ENCODE measurements at places on chromosomes 5 and 9. TPM values are rescaled to one million over a fixed set of nuclear protein-coding genes. Genes with fewer than 3 reads are reported as not detected.

IFNE gene
- polyA plus RNA-seq = 1.9 TPM

TTF1 gene
- 11.8 TPM for polyA plus RNA-seq

PALM2AKAP2 gene
- 2.0 TPM for polyA plus RNA-seq

ORM2 gene
- polyA plus RNA-seq = not detected

NEUROG1 gene
- polyA plus RNA-seq = not detected

LRRC19 gene
- 121 TPM for polyA plus RNA-seq

RANBP3L gene
- not detected for polyA plus RNA-seq

GZMA gene
- 8.6 TPM for polyA plus RNA-seq

- no peak overlapping the region for H3K4me3 ChIP-seq
- H3K27me3 ChIP-seq = no peaks in the 10 kb centered on the region
- DNase-seq = no peak
- no peaks in the 10 kb centered on the region for H3K36me3 ChIP-seq
Observed at GRCh38 chr9:79164406-79164805, 407.4 kb upstream of the TLE4 start.

DNA sequence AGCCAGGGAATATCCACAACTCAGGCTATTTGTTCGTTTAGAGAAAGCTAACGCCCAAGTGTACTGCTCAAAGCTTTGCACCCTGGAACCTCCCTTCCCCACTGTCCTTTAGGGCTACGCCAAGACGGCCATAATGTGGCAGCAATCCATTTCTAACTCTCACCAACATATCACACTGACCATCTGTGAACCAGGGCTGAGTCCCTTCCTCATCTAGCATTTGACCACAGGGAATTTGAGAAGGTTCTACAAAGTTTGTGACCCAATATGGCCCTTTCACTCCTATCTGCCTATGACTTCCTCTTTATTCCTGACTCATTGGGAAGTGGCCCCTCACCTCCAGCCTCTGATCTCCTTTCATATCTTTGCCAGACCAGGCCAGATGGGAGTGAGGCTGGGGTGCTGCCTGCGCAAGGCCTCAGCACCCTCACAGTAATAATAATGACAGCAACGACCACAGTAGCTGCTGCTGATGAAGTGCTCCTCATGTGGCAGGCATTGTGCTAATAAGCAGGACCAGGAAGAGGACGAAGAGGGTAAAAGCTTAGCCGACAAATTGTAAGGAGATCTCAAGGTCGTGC, 9.3 kb upstream of the ARAP3 start:
- H3K27me3 ChIP-seq = no peaks in the 10 kb centered on the region
- H3K4me1 ChIP-seq = no peaks in the 10 kb centered on the region
- H3K27ac ChIP-seq = no peak overlapping the region
- no peaks in the 10 kb centered on the region for H3K36me3 ChIP-seq

DNA sequence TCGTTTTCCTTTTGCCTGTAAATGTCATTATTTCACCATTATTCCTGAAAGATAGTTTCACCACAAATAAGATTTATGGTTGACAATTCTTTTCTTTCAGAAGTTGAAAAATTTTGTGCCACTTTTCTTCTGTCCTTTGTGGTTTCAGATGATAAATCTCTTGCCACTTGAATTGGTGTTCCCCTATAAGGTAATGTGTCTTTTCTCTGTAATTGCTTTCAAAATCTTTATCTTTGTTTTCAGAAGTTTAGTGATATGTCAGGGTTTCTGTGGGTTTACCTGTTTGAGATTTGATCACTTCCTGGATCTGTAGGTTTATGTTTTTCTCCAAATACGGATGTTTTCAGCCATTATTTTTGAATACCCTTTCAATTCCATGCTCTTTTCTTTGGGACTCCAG, 14.6 kb downstream of the RASA1 start:
- H3K4me1 ChIP-seq = no peaks in the 10 kb centered on the region
- peaks cover 8% of the 10 kb centered on the region for H3K36me3 ChIP-seq
- no peak overlapping the region for H3K27ac ChIP-seq
- no peak overlapping the region for H3K4me3 ChIP-seq
- no peaks in the 10 kb centered on the region for H3K27me3 ChIP-seq

DNA sequence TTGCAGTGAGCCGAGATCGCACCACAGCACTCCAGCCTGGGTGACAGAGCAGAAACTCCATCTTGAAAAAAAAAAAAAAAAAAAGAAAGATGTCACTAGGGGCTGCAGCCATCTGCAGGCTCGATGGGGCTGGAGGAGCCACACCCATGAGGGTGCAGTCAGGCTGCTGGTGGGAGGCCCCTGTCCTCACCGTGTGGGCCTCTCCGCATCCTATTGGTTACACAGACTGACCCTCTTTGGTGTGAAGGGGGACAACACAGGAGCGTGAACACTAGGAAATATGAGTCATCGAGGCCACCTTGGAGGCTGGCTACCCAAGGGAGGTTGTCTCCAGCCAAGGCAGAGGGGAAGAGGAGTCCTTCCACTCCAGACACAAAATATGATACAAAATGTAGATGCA, 14.0 kb upstream of the FAM193B start:
- H3K27ac ChIP-seq = no peak overlapping the region
- no peaks in the 10 kb centered on the region for H3K36me3 ChIP-seq
- no peaks in the 10 kb centered on the region for H3K4me1 ChIP-seq
- H3K4me3 ChIP-seq = no peak overlapping the region
- no peaks in the 10 kb centered on the region for H3K27me3 ChIP-seq
- DNase-seq = no peak

DNA sequence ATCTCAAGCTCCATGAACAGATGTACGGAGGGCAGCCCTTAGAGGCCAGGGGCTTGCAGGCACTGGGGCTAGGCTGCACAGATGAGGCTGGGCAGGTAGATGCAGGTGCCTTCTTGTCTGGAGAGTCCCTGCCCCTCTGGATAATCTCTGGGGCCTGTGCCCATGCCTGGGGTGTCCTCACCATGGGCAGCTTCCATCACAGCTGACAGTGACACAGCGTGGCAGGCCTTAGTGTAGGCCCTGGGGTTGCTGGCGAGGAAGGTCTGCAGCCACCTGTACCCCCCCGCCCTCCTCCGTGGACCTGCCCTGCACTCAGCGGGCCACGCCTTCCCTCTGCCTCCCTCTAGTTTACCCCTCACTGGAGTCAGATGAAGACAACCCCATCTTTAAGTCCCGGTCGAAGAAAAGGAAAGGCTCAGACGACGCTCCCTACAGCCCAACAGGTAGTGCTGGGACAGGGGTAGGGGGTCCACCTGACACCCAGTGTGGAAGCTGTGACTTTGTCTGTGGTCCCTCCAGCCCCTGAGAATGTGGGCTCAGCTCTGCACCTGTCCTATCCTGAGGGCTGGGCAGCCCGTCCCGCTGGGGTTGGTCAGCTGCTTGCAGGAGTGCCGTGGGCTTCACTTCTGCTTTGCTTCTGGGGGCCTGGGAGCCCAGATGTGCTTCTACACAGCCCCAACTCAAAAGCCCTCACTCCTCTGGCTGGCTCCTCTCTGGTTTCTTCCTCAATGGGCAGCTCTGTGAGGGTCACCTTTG, 98.4 kb downstream of the PHF2 start:
- no peak overlapping the region for H3K27ac ChIP-seq
- no peak overlapping the region for H3K4me3 ChIP-seq
- H3K27me3 ChIP-seq = no peaks in the 10 kb centered on the region
- peaks cover 68% of the 10 kb centered on the region for H3K36me3 ChIP-seq

- peaks cover 33% of the 10 kb centered on the region for H3K4me1 ChIP-seq
- no peaks in the 10 kb centered on the region for H3K27me3 ChIP-seq
- H3K36me3 ChIP-seq = peaks cover 63% of the 10 kb centered on the region
Observed at GRCh38 chr5:132386644-132387286, 17.3 kb downstream of the SLC22A5 start.

DNA sequence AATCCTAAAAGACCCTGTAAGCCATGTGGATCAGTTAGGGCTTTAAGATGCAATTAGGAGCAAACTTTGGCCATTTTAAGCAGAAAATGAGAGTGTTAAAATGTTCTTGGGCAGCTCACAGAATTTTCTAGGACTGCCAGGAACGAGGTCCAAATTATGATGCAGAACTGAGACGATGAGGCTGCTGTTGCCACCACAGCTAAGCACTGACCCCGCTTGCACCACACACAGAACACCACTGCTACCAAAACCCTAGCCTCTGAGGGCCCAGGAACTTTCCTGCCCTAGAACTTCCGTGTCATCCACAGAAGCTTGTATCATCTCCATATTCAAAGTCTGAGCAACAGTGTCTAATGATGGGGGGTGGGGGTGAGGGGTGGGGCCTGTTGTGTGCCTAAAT, 41.0 kb upstream of the PCSK1 start:
- no peak overlapping the region for H3K4me3 ChIP-seq
- DNase-seq = no peak
- no peak overlapping the region for H3K27ac ChIP-seq
- no peaks in the 10 kb centered on the region for H3K27me3 ChIP-seq

DNA sequence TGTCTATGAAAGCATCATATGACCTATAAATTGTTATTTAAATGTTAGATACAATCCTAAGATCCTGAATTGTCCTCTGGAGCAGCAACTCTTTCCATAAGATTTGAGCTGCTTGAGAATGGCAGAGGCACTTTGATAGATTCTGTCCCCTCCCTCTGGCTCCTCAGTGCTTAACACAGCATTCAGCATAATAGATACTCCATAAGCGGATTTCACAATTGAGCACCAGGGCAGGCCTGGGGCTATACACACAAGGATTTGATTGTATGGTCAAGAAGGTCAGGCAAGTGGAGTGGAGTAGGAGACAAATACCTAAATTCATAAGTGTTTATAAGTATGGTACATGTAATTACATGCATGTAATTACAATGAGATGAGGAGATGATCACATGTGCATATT, 96.3 kb downstream of the FOXD1 start:
- no peaks in the 10 kb centered on the region for H3K4me1 ChIP-seq
- H3K36me3 ChIP-seq = no peaks in the 10 kb centered on the region
- DNase-seq = no peak
- peaks cover 8% of the 10 kb centered on the region for H3K27me3 ChIP-seq
- no peak overlapping the region for H3K27ac ChIP-seq
- no peak overlapping the region for H3K4me3 ChIP-seq

DNA sequence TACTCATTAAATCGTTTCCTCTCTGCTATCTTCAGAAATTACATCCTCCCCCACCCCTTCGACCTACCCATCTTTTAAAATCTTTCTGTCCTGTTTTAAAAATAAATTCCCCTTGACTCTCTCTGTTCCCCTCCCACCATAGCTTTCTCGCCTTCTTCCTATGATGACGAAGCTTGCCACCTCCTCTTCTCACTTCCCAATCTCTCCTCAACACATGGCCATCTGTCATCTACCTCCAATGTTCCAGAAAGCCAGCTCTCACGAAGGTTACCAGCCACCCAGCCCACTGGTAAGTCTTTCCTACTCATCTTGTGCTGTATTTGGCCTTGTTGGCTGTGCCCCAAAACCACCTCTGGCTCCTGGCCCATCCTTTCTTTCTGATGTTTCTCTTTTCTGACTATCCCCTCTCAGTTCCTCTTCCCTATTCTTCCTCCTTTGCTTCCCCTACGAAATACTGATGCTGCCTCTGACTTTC, 346.3 kb downstream of the ENC1 start:
- H3K27ac ChIP-seq = no peak overlapping the region
- no peaks in the 10 kb centered on the region for H3K36me3 ChIP-seq
- no peaks in the 10 kb centered on the region for H3K27me3 ChIP-seq
- no peaks in the 10 kb centered on the region for H3K4me1 ChIP-seq
- DNase-seq = no peak
- H3K4me3 ChIP-seq = no peak overlapping the region

DNA sequence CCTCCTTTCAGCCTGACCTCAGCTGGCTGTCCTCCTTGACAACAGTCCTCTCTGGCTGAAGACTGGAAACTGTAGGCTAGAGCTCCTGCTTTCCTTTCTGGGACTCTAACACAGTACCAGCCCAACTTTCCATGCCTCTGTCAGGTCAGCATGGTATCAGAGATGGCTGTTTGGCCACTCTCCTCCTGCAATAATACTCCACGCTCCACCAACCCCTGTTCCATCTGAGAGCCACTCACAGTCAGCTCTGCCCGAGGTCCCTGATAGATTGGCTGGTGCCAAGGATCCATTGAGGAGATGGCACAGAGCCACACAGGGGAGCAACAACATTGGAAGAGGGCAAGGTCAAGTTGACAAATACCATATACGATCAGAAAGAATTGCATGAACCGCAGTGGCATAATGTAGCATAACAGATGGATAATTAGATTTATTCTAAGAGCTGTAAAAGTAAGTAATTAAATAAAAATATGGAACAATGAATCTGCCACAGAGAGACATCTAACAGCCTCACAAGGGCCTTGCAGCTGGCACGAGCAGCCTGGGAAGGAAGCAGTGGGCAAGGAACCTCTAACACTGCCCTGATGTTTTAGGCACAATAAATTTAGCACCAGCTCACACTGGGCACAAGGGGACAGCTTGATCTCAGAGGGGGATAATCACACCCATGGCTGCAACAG, 94.3 kb upstream of the LRRTM2 start:
- H3K4me3 ChIP-seq = no peak overlapping the region
- no peak for DNase-seq
- no peaks in the 10 kb centered on the region for H3K27me3 ChIP-seq
- no peaks in the 10 kb centered on the region for H3K36me3 ChIP-seq

- no peak for DNase-seq
- H3K27ac ChIP-seq = no peak overlapping the region
- no peak overlapping the region for H3K4me3 ChIP-seq
- no peaks in the 10 kb centered on the region for H3K4me1 ChIP-seq
- H3K36me3 ChIP-seq = no peaks in the 10 kb centered on the region
- no peaks in the 10 kb centered on the region for H3K27me3 ChIP-seq
Observed at GRCh38 chr5:56294354-56294753, 61.2 kb upstream of the ANKRD55 start.

DNA sequence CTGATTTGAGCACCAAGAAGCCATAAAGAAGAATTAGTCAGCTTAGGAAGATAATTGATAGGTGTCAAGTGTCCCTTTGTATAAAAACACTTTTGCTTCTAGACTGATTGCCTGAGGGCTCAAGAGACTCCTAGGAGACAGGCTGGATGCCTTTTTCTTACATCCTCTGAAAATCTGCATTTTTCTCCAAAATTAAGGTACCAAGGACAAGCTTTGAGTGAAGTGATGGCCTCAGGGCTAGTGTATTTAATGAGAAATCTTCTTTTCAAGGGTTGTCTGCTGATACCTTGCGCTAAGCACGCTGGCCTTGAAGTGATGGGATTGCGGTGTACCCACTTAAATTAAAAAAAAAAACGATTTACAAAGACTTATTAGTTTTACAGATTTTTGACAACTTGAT, 304.0 kb downstream of the TLR4 start:
- no peak overlapping the region for H3K4me3 ChIP-seq
- no peak for DNase-seq
- no peak overlapping the region for H3K27ac ChIP-seq

GRCh38 chr9:24900179-24900578, 354.5 kb upstream of the IZUMO3 start:
- no peak overlapping the region for H3K4me3 ChIP-seq
- H3K4me1 ChIP-seq = no peaks in the 10 kb centered on the region
- DNase-seq = no peak

DNA sequence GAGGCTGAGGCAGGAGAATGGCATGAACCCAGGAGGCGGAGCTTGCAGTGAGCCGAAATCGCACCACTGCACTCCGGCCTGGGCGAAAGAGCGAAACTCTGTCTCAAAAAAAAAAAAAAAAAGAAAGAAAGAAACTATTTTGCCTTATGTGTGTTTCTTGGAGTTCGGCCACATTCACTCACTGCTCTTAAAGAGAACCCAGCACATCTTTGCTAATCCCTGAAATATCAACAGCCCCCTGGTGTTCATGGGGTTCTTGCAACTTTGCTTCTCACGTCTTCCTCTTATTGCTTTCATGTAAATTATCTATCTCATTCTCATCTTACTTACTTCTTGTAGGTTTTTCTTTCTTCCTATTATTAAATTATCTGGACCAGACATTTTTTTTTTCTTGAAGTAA, 126.3 kb upstream of the ASTN2 start:
- H3K27me3 ChIP-seq = no peaks in the 10 kb centered on the region
- no peaks in the 10 kb centered on the region for H3K4me1 ChIP-seq
- no peaks in the 10 kb centered on the region for H3K36me3 ChIP-seq

GRCh38 chr5:57004800-57005199, 52.9 kb upstream of the MIER3 start:
- no peaks in the 10 kb centered on the region for H3K36me3 ChIP-seq
- H3K4me3 ChIP-seq = no peak overlapping the region
- H3K27ac ChIP-seq = no peak overlapping the region
- H3K4me1 ChIP-seq = peaks cover 16% of the 10 kb centered on the region
